ENCODE measurements at places on chromosomes 4 and X.
A peak's percentile ranks its signal among the peaks of the same experiment; 100 is the strongest.

DNA sequence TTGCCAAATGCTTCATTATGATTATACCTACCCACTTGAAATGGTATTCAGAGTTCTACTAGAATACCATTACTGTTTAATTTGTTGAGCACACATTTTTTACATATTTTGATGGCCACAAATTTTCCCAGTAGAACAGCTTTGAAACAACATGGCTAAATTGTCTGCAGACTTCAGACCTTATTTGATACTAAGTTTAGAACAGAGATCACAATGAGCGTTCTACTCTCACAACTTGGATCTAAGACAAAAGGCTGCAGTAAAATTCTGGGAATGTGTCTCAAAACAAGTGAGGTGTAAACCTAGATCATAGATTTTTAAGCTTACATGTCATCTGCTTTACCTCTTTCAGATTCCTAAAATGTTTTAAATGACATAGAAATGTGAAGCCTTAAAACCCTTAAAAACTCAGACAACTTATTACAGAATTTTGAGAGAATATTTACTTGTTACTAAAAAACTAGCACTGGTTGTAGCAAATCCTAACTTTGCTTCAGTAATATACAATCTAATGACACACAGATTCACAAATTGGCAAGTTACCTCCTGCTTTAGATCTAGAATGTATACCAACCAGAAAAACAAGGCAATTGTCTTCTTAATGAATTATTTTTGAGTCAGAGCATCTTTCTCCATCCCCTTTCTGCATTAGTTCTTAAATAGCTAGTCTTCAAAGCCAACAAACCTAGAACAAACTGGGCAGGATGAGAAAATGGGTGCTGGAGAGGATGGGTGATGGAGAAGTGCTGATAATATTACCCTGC lies 243.3 kb downstream of the SLC7A11 start:
- no peak for DNase-seq

GRCh38 chrX:38172596-38172995 lies 48.1 kb downstream of the SRPX start:
- no peak for DNase-seq

DNA sequence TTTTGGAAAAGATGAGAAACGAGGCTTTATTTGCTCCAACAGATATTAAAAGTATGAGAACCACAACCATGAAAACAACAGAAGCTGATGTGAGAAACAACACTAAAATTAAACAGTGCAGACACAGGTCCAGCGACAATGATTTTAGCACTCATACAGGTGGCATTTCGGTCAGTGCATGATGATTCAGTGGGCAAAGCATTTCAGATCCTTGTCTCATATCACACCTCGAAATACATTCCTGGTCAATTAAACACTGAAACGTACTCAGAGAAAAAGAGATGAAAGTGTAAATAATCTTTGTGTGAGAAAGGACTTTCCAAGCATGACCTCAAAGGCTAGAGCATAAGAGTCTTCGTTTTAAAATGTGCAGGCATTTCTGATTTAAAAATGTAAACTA lies 85.2 kb downstream of the ACOX3 start:
- no peak for DNase-seq

DNA sequence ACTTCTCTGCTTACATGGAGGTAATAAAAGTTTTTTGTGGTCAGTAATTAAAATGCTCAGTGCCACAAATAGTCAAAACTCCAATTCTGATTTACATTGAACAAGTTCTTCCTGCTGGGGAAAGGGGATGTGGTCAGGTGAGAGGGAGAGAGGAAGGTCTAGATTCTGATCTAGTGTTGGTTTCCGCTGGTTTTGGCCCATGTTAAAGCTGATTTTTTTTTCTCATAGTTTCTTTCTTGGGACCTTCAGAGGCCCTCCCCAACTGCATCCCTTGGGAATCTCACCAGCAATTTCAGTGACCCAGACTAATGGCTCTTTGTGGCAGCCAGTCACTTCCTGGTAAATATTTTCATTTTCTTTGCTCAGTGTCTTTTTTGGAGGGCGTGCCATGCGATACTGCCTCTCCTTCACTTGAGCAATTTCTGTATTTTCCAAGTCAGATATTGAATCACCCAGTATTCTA lies 332.7 kb downstream of the RAPGEF2 start:
- DNase-seq, result no peak

DNA sequence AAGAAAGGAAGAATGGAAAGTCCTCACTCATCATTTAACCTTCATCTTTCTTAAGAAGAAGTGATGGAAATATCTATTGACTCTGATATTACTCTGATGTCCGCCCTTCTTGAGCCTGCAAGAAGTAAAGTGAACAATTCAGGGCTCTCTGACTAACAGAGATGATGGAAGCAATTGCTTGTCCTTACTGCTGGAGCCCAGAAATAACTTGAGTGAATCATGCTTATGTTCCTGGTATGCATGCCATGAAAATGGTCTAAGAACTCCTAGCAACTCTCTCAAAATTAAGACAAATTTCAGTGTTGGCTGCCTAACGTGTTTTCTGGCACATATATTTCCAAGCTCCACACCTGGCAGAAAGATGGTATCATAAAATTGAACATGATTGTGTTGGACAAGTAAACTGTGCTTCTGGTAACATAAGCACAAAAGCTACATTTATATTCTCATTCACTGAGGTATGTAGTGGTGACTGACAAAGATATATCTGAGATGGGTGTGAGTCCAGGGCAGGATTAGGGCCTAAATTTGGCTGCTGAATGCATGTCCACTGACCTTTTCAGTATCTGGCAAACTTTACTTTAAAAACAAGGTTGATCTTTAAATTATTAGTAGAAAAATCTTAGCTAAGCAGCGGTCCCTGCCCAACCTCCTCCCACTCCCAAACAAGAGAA lies 109.2 kb upstream of the OTUD4 start:
- no peak for DNase-seq

- DNase-seq, result no peak
Observed at GRCh38 chrX:16282209-16282608, 114.9 kb downstream of the MAGEB17 start.

DNA sequence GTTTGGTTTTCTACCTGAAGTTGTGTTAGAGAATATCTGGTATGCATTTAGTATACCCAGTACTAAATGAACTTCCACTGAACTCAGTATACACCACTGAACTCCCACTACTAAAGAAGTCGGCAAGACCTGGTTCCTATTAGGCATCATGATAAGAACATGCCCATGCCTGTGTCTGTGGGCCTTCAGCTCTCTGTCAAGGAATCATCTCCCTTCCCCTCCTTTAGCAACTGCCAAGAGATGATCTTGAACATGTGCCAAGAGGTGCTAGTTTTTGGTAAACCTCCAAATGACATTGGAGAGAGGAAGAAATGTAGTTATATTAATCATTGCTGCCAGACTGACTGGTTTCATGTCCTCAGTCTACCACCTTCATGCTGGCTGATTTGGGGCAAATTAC lies 113.2 kb downstream of the ATP10D start:
- no peak for DNase-seq

DNA sequence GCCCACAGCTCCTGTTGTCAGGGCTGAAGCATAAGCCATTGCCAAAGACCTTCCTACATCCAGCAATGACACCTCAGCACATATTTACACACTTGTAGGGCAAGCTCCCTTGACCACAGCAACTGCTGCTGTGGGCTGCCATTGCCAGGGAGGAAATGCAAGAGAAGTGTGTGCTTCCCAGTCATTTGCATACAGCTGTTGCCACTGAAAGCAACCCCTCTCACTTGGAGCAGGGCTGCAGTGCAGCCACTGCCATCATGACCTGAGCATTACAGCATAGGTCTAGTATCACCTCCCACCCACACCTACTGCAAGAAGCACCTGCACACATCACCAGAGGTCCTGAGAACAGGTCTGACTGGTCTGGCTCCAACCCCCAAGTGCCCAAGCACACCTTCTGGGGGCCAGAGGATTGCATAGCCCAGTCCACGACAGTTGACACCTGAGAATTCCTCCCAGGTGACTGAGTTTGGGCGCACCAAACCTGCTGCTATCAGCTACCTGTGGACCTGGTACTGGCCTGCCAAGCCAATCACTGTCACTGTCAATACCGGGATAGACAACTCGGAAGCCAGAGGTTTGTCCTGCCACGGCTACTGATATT lies 636.5 kb upstream of the SLIT2 start:
- no peak for DNase-seq

DNA sequence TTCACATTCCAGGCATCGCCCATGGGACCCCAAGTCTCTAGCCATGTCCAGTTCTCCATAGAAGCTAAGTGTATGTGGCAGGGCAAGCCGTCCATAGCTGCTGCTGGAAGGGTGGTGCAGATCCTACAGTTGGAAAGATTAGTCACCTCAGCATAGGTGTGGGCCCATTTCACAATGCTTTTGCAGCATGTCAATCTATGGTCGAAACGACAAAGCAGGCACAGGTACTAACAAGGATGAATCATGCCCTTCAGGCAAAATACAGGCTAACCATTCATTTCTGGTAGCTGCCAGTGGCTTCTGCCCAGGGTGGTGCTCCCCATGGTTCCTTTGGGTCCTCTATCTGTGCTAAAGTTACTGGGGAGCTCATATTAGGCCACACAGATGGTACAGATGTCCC lies 225.2 kb downstream of the ADGRL3 start:
- no peak for DNase-seq

- DNase-seq, result no peak
Observed at GRCh38 chrX:50088645-50089044, 112.2 kb downstream of the AKAP4 start.

DNA sequence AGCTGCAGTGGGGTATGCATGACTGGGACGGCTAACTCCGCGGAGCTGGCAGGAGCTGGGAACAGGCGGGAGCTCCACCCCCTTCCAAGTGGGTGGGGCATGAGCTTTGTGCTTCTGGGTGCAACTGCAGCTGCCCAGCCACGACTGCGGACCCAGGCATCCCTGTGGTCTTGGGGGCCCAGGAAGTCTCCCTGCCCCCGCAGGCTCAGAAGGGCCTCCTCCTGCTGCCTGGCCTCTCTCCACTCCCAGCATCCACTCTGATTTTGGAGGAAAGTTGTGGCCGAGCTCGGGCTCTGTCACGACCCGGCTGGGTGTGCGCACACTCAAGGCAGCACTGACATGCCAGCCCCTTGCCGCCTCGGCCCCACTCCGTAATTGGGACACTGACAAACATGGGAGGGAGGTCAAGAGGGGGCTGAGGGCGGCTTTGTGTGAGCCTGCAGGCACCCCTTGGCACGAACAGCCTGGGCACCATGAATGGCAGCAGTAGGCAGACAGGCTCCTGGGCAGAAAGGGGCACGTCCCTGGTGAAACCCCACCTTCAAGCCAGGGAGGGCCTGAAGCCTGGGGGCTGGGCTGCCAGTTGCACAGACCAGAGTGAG lies 822.6 kb downstream of the GLUD2 start:
- DNase-seq, result no peak

DNA sequence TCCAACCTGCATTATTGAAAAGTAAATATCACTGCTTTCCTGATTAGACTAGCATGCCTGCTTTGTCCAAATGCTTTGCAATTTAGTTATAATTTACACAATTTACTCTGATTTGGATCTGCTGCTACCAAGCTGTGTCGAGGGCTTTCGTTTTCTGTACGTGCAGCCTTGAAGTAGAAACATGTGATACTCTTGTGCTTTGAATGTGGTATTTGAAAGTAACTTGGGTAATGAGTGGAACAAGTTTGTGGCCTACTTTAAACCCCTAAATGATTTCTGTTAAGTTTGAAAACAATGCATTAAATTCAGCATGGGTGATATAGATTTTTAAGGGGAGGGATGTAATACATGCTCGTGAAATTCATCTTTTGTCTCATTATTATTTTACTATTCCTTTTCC lies 240.7 kb downstream of the IQCM start:
- no peak for DNase-seq

GRCh38 chr4:105145156-105145902 lies 1.3 kb upstream of the TET2 start:
- DNase-seq, result no peak

GRCh38 chr4:77699731-77700210 lies 94.2 kb downstream of the CXCL13 start:
- no peak for DNase-seq

GRCh38 chr4:153099391-153100140 lies 104.7 kb upstream of the TRIM2 start:
- no peak for DNase-seq

DNA sequence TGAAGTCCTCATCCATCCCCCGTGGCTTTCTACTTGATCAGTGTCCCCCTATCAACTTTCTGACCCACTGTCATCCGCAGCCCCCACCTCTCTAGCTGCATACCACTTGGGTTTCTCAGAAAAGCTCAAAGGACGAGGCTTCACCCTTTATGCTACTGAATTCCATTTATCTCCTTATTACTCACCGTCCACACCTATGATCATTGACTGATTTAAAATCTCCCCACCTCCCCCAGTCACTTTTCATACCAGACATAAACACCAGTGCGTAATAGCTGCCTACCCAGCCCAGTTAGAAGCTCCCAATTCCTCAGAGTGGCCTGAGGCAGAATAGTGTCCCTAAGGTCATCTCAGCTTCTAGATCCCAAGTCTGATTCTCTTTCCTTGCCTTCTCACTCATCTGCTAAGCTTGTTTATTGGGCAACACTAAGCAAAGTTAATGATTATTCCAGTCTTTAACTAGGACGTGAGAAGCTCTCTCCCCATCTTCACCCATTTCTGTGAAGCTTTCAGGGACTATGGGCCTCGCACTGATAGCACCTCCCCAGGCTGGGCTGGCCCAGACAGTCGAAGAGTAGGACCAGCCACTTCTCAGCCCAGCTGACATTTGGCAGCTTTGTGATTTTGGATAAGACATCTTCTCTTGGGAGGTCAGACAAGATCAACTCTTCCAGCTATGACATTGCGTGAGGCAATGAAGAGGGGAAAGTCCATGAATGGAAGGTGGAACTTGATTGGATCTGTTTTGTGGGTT lies 7.2 kb upstream of the DDX60L start:
- DNase-seq, result no peak

- no peak for DNase-seq
Observed at GRCh38 chr4:183599690-183600089, 59.3 kb downstream of the RWDD4 start.

GRCh38 chr4:14916554-14917297 lies 85.6 kb upstream of the CPEB2 start:
- DNase-seq, result no peak

- no peak for DNase-seq
Observed at GRCh38 chr4:149164282-149164681, 651.4 kb downstream of the IQCM start.

- no peak for DNase-seq
Observed at GRCh38 chr4:10023806-10024205, 2.5 kb upstream of the SLC2A9 start.

GRCh38 chr4:112142182-112142581 lies 3.1 kb upstream of the FAM241A start:
- no peak for DNase-seq

DNA sequence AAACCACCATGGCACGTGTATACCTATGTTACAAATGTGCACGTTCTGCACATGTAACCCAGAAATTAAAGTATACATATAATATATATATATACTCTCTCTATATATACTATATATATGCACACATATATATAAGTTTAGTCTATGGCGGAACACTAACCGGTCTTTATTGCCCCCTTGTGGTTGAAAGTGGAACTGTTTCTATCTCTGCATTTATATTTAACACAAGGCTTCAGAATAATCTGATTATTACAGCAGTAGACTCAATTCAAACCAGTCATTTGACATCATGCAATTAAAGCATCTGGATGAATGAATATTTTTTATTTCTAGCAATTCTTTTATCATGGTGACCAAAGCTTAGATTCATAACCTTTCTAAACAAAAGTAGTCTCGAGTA lies 14.6 kb downstream of the RAB9B start:
- DNase-seq, result peak; percentile 52

GRCh38 chr4:183448436-183448835 lies 4.0 kb downstream of the CDKN2AIP start:
- DNase-seq, result no peak

GRCh38 chrX:115311601-115312001 lies 22.1 kb downstream of the LUZP4 start:
- DNase-seq, result no peak

GRCh38 chr4:101103381-101104142 lies 243.8 kb downstream of the PPP3CA start:
- DNase-seq, result no peak

Data from activated CD8-positive, alpha-beta T cell treated with anti-CD3 and anti-CD28 coated beads, Interleukin-2, amount 10 ng/mL, durations not matched to agents 7 days and 5 days (primary cell).